Esophagus muscularis mucosa (tissue), 4 donors: ENCODE measurements at places on chromosomes 2 and 18.
A peak's percentile ranks its signal among the peaks of the same experiment; 100 is the strongest.

GRCh38 chr2:237411092-237411601 lies 2.8 kb downstream of the COL6A3 start:
- DNase-seq: peak; percentile 89

GRCh38 chr18:69658685-69659084 lies 258.0 kb downstream of the DOK6 start:
- no peak for DNase-seq

GRCh38 chr2:203600286-203600685 lies 65.2 kb upstream of the RAPH1 start:
- no peak for DNase-seq

DNA sequence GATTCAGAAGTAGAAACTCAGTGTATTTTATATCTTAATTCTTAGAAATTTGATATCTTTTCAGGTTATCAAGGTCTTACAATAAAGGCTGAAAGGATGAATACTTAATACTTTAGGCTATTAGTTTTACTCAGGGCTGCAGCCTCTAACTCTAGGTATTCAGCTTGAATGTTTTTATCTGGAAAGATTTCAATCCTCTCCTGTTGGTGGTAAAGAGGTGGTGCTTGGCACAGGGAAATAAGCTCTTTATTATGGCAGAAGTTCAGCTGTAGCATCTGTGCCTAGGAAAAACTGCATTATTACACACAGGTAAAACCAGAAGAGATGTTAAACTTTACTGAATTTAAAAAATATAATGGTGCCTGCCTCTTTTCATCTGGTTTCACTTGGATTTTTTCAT lies 11.1 kb downstream of the ACVR2A start:
- no peak for DNase-seq

DNA sequence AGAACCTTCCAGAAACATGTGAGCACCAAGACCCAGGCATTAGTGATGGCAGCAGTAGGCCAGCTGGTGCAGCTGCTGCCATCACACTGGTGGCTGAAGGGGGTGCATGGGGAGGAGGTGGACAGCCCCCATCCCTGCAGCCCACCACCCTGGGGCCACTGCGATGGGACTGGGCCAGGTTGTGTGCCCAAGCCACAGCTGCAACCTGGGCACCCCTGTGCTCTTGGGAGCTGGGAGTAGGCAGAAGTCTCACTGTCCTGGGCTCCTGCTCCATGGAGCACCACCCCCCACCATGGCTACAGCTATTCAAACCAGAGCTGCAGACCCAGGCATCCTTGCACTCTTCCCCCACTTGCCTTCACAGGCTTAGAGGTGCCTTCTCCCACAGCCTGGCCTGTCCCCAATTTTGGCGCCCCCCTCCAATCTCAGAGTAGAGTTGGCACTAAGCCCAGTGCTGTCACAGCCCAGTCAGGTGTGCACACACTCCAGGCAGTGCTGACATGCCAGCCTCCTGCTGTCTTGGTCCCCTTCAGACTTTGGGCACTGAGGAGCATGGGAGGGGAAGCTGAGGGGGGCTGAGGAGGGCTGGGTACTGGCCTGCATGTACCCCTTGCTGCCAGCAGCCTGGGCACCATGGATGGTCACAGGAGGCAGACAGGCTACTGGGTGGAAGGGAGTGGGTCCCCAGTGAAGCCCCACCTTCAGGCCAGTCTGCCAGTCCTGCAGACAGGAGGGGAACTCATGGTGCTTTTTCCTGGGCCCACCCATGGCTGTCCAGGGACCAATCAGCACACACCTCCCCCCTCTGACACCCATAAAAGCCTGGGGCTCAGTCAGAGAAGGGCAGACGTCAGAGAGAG lies 67.1 kb downstream of the CYP26B1 start:
- DNase-seq: no peak

DNA sequence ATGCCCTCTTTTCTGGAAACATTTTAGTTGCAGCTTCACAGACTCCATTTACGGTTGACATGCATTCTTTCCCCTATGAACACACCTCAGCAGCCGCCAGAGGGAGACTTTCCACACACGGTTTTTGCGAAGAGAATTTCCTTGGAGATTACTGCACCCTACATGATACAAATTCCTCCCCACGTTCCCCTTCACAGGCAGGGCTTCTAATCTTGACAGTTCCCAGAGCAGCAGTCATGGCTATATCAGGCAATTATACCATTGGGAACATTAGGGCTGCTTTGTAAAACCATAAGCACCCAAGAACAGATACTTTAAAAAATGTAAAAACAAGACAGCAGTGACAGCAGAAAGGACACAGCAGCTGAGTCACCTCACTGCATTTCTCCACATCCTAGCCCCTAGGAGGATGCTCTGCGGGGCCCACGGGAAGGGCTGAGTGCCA lies 253.8 kb downstream of the TGIF1 start:
- no peak for DNase-seq

DNA sequence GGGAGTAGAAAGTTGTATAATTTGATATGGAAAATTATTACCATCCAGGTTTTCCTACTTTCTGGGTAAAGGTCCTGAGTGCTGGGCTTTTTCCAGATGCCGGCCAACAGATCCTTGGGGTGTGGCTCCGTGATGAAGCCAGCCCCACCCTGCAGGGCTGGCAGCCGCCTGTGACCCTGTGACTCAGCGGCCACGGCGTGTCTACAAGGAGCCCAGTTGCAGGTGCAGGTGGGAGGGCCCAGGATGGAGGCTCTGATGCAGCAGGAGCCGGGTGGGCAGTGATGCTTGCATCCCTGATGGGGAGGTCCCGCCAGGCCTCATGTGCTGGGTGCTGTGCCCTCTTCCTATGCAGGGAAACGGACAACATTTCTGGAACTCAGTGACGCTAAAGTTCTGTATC lies 96.0 kb upstream of the ALKAL2 start:
- peak; percentile 62 for DNase-seq

DNA sequence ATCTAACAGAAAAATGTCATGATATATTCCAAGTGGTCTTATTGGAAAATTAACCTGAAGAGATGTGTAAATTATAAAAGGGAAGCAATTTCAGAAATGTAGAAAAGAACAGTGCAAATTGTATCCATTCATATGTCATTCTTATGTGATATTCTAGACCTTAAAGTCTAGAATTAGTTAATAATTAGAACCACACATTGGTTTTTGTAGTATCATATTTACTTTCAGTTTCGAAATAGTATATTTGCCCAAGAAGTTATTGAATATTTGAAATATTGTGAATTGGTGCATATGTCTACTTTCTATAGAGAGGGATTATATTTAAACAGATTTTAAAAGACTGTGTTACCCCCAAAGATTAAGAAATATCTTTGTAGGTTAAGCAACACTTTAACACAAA lies 1348.6 kb upstream of the ACVR2A start:
- no peak for DNase-seq

DNA sequence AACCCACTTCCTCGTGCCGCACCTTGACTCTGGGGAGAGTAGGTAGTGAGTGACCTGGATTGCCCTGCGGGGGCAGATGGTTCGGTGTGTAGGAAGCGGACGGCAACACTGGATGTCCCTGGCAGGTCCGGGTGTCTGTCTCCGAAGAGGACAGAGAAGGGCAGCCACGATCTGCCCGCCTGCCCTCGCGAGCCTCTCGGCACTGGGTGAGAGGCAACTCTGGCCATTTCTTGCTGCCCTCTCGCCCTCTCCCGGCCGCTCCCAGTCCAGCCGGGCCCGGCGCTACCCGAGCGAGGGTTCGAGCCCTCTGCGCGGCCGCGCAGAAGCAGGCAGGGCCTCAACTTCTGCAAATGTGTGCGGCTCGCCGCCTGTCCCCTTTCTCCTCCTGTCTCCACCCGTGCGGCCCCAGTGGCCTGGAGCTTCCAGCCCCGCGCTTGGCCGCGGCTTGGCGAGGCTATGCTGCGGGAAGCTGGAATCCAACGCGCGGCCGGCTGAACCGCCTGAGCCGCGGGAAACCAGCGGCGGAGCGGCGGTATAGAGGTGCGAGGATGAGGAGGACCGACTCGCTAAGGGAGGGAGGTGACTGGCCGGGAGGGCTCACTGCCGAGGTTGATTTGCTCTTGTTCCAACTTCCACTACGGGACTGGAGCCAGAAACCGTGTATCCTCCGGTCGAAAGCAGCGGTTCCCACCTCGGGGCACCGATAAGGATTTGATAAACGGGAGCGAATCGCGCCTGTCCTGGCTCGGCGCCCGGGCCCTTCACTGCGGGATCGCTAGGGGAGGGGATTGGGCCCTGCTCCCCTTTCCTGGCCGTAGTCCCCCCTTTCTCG lies 1.5 kb downstream of the EPAS1 start:
- no peak for DNase-seq

DNA sequence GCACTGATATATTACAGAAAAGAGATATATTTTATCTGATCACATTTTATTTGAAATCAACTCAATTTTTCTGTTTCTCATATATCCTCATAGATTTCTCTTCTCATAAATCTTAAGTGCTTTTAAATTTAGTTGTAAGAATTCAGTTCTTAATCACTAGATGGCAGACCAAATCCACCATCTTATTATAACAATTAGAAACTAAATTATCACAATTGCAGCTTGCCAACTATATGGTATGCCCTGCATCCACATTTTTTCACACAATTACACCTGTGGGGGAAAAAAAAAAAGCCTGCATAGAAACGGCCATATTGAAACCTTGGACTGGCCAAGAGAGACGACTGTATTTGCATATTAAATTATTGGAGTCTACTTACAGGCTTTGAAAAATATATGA lies 64.4 kb downstream of the COL5A2 start:
- no peak for DNase-seq

GRCh38 chr18:58787536-58788149 lies 77.0 kb upstream of the ZNF532 start:
- no peak for DNase-seq

DNA sequence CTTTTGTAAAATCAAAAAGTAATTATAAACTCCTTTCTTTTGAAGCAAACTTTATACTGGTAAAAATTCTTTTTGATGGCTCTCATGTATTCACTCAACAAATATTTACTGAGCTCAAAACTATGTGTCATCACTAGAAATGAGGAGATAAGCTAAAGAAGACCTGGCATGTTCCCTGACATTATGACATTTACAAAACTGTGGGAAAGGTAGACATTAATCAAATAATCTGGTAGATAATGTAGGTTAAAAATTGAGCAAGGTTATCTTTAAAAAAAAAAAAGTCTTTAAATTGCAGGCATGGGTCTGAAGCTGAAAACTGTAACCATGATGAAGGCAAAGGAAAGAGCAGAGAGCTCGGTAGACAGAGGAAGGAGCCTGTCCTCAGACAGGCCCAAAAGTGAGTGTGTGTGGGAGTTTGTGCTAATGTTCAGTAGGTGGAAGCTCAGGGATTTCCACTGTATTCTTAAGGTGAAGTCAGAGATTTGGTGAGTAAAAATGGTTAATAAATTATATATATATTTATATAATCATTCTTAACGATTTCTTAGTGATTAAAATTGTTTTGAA lies 612.9 kb downstream of the LRP1B start:
- DNase-seq: no peak

DNA sequence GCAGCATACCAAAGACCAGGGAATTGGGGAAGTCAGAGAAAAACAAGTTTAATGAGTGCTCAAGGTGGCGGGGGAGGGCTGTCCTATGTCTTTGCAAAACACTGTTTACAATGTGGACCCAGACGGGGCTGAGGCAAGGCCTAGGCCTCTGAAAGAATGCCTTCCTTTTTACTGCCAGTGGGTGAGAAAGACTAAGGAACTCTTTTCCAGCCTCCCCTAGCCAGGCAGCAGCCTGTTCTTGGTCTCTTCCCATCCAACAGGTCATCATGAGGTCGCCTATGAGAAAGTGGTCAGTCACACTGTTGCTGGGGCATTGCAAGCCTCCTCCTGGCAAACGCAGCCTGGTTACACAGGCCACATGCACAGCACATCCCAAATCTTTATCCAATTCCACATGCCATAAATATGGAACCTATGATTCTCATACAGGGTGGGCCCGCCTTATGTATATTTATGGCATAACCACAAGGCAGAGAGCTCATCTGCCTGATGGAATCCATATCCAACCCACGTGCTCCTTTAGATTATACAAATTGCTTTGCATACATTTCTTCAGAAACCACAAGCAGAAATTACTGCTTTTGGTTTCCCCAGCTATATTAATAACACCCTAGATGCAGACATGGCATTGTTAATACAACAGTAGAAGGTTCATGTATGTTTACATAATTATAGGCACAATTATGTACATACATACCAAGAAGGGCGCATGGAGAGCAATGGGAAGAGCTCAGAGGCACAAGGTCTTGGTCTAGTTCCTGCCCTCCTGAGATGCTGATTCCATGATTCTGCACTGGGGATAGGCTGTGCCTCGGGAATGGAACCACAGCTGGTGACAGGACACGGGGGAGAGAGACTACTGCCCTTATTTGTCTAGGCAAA lies 48.6 kb downstream of the NRP2 start:
- DNase-seq: no peak

DNA sequence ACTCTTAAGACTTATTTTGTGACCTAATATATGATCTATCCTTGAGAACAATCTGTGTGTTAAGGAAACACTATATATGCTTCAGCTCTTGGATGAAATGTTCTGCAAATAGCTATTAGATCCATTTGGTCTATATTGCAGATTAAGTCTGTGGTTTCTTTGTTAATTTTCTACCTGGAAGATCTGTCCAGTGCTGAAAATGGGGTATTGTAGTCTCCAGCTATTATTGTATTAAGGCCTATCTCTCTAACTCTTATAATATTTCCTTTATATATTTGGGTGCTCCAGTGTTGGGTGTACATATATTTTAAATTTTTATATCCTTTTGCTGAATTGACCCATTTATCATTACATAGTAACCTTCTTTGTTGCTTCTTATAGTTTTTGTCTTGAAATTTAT lies 992.7 kb upstream of the CDH2 start:
- DNase-seq: no peak

- no peak for DNase-seq
Measured at GRCh38 chr2:101058386-101058785, 56.3 kb downstream of the RPL31 start.

DNA sequence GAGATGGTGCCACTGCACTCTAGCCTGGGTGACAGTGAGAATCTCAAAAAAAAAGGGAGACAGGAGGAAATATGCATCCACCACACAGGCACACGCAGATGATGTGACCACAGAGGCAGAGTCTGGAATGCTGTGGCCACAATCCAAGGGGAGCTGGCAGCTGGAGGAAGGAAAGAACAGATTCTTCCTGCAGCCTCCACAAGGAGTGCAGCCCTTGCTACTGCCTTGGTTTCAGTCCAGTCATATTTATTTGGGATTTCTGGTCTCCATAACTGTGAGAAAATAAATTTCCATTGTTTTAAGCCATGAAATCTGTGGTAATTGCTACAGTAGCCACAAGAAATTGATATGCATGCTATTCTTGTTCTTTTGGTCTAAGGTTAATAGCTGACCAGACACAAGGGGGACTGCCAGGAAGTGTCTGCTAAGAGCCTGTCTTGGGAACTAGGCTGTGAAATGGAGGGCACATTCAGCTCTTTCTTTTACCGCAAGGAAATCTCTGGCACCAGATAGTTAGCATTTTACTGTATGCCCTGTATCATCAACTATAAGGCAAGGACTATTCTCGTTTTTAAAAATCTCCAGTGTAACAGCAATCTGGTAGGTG lies 133.1 kb upstream of the SEC11C start:
- no peak for DNase-seq

- no peak for DNase-seq
Measured at GRCh38 chr2:159094173-159094737, 125.8 kb downstream of the TANC1 start.
